ENCODE measurements at places on chromosomes 4 and X.

- DNase-seq = no peak
Observed at GRCh38 chr4:87932718-87933141, 42.8 kb upstream of the SPP1 start.

DNA sequence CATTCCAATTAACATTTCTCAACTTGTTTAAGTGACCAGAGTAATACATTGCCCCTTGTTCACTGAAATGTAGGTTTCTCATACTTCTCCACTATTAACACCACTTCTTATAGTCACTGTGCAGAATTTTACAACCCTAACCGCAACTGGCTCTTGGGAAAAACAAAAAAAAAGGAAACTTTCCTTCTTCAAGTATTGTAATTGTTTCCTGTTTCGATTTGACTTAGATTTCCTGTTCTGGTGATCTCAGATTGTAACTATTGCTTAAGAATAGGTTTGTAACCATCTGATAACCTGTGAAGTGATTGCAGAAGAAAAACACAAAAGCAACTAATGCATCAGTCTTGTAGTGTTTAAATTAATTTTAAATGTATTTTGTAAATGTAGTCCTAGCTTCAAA is 594.7 kb upstream of the GALNT7 start:
- peak; percentile 78 for DNase-seq

DNA sequence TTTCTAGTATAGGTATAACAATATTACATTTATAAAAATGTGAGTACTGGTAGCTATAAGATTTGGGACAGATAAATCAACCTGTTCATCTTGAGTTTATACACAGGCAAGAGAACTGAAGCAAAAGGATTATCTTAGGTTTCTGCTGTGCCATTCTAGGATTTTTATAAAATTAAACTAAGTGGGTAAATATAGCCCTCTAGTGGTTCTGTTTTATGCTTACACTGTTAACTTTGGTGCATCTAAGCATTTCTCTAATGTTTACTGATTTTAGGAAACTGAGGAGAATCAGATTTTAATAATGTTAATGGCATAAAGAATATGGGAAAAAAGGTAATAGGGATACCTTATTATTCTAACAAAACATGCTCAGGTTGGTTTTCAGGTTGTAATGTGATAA is 1.1 kb upstream of the RRH start:
- DNase-seq = peak; percentile 38

DNA sequence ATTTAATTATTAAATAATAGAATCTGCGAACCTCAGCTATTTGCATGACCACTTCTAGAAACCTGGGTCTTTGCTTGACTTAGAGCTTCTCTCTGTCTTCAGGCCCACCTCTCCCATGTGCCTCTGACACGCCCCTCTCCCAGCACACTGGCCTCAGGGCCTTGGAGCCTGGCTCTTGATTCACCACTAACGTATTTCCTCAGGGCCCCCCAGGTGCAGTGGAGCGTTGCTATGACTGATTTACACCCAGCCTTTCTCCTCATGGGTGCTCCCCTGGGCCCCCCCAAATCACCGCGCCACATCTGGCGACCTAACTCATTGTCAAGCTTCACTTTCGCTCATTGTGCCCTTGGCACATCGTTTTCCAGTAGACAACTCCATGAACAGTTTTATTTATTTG is 37.9 kb upstream of the TENM3 start:
- no peak for DNase-seq

- no peak for DNase-seq
Observed at GRCh38 chr4:106303548-106304281, 12.3 kb downstream of the TBCK start.

GRCh38 chr4:95949808-95950207 is 109.9 kb downstream of the PDHA2 start:
- no peak for DNase-seq

- DNase-seq = no peak
Observed at GRCh38 chrX:68919707-68920106, 90.9 kb downstream of the EFNB1 start.

GRCh38 chr4:1024882-1025545 is 13.6 kb downstream of the FGFRL1 start:
- no peak for DNase-seq

GRCh38 chr4:7759216-7759615 is 180.4 kb downstream of the AFAP1 start:
- no peak for DNase-seq

DNA sequence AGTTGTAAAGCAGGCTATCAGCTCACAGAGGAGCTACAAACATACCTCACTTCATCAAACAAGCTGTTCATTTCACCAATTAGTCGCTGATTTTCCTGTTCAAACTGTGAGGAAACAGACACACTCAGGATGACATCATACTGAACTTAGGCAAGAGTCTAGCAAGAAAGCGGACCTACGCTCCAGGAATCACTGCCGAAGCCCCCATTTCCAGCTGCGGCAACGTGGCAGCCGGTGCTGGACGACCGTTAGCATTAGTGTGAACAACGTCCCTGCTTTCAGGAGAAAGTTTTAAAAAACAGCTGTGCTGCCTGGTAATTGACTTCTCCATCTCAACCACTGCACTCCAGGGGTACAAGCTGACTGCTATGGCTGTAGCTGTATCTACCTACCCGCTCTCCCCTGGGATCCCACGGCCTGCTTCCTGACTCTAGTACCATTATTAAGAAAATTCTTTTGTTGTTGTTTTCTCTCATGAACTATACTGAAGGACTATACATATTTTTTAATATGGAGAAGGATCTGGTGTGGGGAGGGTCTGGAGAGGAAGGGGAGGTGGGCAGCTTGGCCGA is 38.3 kb downstream of the NSG1 start:
- no peak for DNase-seq

DNA sequence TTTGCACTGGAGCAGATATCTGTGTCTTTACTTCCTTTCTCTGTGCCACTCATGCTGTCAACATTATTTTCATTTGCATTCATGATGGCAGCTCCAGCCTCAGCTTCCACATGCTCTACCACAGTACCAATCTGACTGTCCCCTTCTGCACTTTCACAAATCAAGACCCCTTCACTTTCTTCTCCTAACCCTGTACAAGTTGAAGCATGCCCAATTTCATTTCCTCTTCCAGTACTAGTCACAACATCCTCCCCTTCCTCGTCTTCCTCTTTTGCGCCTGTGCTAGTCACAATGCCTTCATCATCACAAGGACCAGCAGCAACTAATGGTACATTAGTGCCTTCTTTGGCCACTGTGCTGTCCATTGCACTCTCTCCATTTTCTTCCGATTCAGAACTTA is 26.5 kb downstream of the BOD1L1 start:
- DNase-seq = peak; percentile 26

- DNase-seq = no peak
Observed at GRCh38 chr4:120211408-120212015, 144.9 kb upstream of the MAD2L1 start.

DNA sequence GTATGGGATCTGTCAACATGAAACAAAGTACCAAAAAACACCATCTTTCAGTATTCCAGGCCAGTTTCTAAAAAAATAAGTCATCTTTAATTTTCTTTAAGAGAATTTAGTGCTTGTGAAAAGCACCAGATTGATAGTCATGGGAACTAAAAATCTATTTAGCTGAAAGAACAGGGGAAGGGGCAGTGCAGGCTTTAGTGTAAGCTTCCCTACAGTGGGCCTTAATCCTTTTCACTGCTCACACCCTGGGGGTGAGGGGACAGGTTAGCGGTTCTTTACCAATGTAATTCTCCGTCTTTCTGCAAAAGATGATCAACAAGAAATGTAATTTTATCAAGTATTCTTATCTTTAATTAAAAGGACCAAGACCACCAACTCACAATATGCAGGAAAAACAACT is 47.1 kb downstream of the CHIC2 start:
- no peak for DNase-seq

GRCh38 chr4:55087009-55087912 is 38.1 kb downstream of the KDR start:
- DNase-seq = no peak

- DNase-seq = no peak
Observed at GRCh38 chr4:6309777-6310176, 40.1 kb downstream of the WFS1 start.

- DNase-seq = no peak
Observed at GRCh38 chrX:145631461-145631951, 186.1 kb upstream of the SLITRK2 start.

DNA sequence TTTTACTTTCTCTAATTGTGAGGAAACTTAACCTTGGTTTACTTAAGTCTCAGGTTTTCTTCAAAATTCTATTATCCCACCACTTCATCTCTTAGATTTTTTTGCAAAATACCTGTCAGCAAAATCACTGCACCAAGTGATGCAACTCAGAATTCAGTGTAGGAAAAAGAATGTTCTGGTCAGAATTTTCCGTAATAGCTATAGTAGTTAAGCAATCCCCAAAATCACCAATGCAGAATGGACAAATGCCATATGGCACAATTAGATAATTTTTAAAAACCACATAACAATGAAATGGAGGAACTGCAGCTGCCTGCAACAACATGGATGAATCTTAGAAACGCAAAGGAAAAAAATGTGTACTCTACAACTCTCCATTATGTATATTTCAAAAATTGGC is 373.1 kb downstream of the NAF1 start:
- no peak for DNase-seq

All from KBM-7 (cell line).